ENCODE measurements at places on chromosomes 4 and X. TPM values are rescaled to one million over a fixed set of nuclear protein-coding genes. Genes with fewer than 3 reads are reported as not detected.

DNA sequence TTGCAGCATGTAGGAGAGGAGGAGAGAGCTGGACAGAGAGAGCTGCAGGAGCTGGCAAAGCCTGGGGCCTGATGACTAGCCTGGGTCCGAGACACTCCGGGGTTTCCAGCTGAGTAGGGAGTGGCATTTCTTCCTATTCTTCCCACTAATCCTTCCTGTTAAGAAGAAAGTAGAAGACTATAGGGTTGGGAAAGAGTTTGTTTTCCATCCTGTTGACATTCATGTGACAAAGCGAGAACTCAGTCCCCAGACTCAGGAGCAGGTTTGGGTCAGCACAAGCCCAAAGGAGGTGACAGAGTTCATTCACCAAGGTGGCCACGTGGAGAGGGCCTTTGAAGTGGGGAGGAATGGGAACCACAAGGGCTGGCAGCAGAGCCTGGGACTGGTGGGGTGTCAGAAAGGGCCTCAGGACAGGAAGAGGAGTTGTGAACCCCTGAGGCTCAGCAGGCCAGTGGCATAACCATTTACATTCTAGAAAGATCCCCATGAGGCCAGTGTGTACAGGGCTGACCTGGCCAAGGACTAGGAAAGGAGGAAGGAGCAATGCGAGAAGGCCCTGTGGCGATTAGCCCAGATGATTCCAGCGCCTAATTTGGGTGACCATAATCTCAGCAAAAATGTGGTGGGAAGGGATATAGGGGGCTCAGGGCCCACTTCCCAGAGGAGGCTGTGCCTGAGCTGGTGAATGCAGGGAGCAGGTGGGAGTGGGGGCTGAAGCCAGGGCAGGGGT, 3.3 kb upstream of the HAUS3 start:
- DNase-seq, result no peak
- H3K36me3 ChIP-seq, result peaks cover 11% of the 10 kb centered on the region
- peaks cover 41% of the 10 kb centered on the region for H3K4me1 ChIP-seq
- H3K4me3 ChIP-seq, result no peak overlapping the region
- no peaks in the 10 kb centered on the region for H3K27me3 ChIP-seq
- H3K27ac ChIP-seq, result peak overlapping the region; percentile 50

GRCh38 chr4:80566203-80566872, 230.8 kb downstream of the CFAP299 start:
- H3K36me3 ChIP-seq, result peaks cover 11% of the 10 kb centered on the region
- H3K27me3 ChIP-seq, result peaks cover 2% of the 10 kb centered on the region

GRCh38 chr4:127450276-127450675, 182.5 kb upstream of the INTU start:
- H3K4me3 ChIP-seq, result no peak overlapping the region
- no peaks in the 10 kb centered on the region for H3K36me3 ChIP-seq
- no peaks in the 10 kb centered on the region for H3K4me1 ChIP-seq
- no peak overlapping the region for H3K27ac ChIP-seq

DNA sequence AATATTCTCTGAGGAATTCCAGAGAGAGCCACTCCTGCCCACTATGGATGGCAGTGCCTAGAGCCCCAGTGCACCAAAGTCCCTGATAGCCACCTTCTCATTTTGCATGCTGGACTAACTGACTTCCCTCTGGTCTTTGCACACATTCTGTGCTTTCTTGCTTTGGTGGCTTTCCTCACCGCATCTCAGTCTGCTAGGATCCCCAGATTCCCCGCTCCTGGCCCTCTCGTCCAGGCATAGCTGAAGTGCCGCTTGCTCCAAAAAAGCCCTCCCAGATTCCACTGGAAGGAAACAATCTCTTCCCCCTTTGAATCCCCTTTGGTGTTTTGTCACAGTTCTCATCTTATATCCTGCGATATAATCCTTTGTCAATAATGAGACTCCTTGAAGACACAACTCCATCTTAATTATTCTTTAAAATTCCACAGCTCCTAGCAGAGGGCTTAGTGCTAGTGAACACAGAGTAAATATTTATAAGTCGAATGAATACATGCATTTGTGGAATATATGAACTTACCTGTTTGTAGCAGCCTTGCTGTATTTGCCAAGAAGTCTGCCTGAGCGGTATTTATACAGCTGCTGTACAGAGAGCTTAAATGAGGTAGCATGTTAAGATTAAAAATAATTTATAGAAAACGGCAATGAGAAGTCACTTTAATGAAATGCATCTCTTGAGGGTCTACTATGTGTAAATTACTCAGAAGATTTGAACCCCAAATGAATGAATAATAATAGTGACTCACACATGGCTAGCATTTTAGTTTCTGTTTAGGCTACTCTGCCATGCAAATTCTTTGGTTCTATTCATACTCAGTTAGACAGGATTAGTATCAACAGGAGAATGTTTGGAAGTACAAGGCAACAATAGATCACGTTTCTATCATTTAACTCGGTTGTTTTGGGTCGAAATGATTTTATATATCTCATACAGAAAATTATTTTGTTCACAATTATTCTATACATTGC, 421.9 kb upstream of the TENM3 start:
- H3K4me1 ChIP-seq, result no peaks in the 10 kb centered on the region
- no peak for DNase-seq
- no peaks in the 10 kb centered on the region for H3K27me3 ChIP-seq
- H3K36me3 ChIP-seq, result no peaks in the 10 kb centered on the region
- no peak overlapping the region for H3K4me3 ChIP-seq

SPINK2 gene
- 34.9 TPM for total RNA-seq

CT83 gene
- total RNA-seq, result not detected

TBX22 gene
- total RNA-seq, result not detected

- no peaks in the 10 kb centered on the region for H3K4me1 ChIP-seq
- H3K4me3 ChIP-seq, result no peak overlapping the region
- DNase-seq, result no peak
- no peak overlapping the region for H3K27ac ChIP-seq
These were observed 123.3 kb downstream of the ARHGEF9 start for GRCh38 chrX:63661676-63662075.

GRIA3 gene
- not detected for total RNA-seq

MOSPD2 gene
- 13.9 TPM for total RNA-seq

GRCh38 chr4:186227221-186227620, at the start of gene KLKB1:
Gene KLKB1 (plus strand): TSS chr4:186227507. CDS start chr4:186228196, 689 bp downstream.
- peaks cover 11% of the 10 kb centered on the region for H3K27me3 ChIP-seq
- no peak within 1 kb of the TSS for H3K27ac ChIP-seq
- no peak within 1 kb of the TSS for H3K4me3 ChIP-seq
- H3K36me3 ChIP-seq, result peaks cover 30% of the 10 kb centered on the region
- no peak for DNase-seq

GRCh38 chrX:125003746-125004446, 315.8 kb upstream of the TEX13C start:
- peaks cover 6% of the 10 kb centered on the region for H3K27me3 ChIP-seq
- no peak for DNase-seq
- no peaks in the 10 kb centered on the region for H3K4me1 ChIP-seq
- no peak overlapping the region for H3K27ac ChIP-seq

GRCh38 chrX:148723551-148723950, 223.1 kb downstream of the AFF2 start:
- H3K36me3 ChIP-seq, result no peaks in the 10 kb centered on the region
- DNase-seq, result no peak
- no peak overlapping the region for H3K27ac ChIP-seq

GRCh38 chr4:80913381-80913780, 117.1 kb upstream of the BMP3 start:
- peaks cover 3% of the 10 kb centered on the region for H3K4me1 ChIP-seq
- H3K27me3 ChIP-seq, result peaks cover 4% of the 10 kb centered on the region
- no peak overlapping the region for H3K4me3 ChIP-seq
- no peak overlapping the region for H3K27ac ChIP-seq
- DNase-seq, result no peak
